Activated CD4-positive, alpha-beta T cell treated with anti-CD3 and anti-CD28 coated beads, Interleukin-2, amount 10 ng/mL, durations not matched to agents 24 days and 14 days (primary cell): ENCODE measurements at places on chromosomes 2 and 18. TPM values are rescaled to one million over a fixed set of nuclear protein-coding genes. Genes with fewer than 3 reads are reported as not detected.

GRCh38 chr2:179140571-179140970 is 90.6 kb upstream of the CCDC141 start:
- no peak for DNase-seq

DNA sequence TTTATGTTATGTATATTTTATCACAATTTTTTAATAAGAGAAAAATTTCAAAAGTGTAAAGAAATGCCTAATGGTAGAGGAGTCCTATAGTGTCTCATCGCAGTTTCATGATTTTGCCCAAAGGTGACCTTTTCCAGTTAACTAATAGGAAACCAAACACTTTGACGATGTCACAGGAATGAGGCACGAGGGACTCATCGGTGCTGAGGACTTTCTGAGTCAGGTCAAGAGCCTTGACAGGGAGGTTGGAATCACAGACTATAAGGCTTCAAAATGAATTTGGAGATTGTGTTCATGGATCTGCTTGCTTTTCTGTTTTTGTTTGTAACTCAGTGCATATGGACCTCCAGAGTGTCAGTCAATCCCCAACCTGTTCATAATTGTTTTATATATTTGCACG is 15.1 kb upstream of the RTTN start:
- no peak for DNase-seq

- DNase-seq: no peak
Observed at GRCh38 chr2:50875561-50875960, 156.4 kb downstream of the NRXN1 start.

GRCh38 chr18:59988098-59988706 is 88.4 kb downstream of the PMAIP1 start:
- DNase-seq: peak; percentile 75

GRCh38 chr2:194003911-194004310 is 1653.1 kb upstream of the SLC39A10 start:
- DNase-seq: no peak

- no peak for DNase-seq
Observed at GRCh38 chr2:176581557-176582165, 312.4 kb downstream of the MTX2 start.

- no peak for DNase-seq
Observed at GRCh38 chr2:109563288-109563687, 50.5 kb downstream of the SEPTIN10 start.

GRCh38 chr2:197442857-197443256 is 8.0 kb upstream of the SF3B1 start:
- DNase-seq: no peak

- no peak for DNase-seq
Observed at GRCh38 chr2:131493199-131493968, 1.2 kb upstream of the MZT2A start.

Gene COPS9
- 132 and 135 TPM in 2 replicates for total RNA-seq

DNA sequence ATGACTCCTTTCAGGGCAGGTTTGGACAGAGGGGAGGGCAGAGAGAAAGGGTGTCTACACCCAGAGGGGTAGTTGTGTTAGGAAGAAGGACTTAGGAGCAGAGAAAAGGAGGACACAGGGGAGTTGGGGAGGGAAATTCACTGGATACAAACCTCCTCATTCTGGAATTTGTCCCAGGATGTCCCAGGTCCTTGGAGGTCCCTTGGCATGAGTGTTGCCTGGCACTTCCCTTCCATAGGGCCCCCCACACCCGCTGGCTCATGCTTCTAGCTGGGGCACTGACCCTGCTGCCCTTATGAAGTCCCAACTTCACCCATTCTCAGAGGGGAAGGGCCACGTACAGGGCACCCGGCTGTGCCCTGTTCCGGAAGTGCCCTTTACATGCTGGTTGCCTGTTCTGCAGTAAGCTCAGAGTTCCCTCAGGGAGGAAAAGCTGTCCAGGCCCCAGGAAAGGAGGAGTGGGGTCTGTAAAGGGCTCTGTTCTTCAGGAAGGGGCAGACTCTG is 93.6 kb upstream of the SMAD2 start:
- no peak for DNase-seq

- DNase-seq: no peak
Observed at GRCh38 chr2:147033044-147033443, 811.8 kb upstream of the ACVR2A start.

DNA sequence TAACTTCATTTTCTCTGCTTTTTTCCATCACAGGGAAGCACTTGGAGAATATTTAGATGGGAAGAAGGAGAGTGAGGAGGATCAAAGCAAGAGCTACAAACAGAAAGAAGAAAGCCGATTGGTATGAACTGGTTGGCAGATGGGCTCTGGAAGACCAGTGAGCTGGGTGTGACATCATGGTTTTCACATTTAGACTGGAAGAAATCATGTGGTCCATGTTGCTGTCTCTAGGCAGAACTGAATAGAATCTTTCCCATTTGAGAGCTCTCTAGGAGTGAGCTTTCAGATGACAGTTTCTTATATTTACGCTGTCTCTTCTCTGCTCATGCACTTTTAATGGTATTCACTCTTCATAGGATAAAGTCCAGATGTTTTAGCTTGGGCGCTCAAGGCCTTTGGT is 12.6 kb downstream of the DRC1 start:
- no peak for DNase-seq

Gene SULT1C3
- total RNA-seq: not detected in 2 replicates

DNA sequence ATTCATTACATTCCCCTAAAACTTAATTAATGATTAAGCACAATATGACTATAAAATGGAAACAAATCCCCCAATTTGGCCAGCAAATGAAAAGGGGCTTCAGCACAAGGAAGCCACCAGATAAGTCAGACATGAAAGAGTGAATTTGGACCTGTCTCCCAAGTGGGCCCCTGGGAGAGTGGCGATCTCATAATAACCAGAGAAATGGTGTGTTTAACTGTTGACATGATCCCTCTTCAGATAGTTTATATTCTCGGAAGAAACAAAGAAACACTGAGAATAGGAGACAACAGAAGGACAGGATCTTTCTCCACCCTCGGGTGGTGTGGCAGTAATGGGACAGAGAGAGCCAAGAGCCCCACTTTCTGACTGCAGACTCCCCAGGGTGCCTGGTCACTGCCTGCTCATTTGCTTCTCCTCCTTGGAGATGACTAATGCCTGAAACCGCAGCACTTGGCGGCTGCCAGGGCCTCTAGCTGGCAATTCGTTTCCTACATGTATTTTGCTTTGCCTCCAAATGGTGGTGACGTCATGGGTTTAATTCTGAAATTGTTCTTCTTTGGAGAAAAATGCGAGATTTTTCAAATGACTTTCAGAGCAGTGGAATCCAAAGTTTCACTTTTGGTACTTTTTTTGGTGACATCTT is 46.4 kb upstream of the SPP2 start:
- peak; percentile 56 for DNase-seq

Gene GPR39
- total RNA-seq: not detected in 2 replicates

Gene TMEM200C
- total RNA-seq: not detected in 2 replicates

- DNase-seq: no peak
Observed at GRCh38 chr2:40200366-40200915, 251.4 kb downstream of the SLC8A1 start.

DNA sequence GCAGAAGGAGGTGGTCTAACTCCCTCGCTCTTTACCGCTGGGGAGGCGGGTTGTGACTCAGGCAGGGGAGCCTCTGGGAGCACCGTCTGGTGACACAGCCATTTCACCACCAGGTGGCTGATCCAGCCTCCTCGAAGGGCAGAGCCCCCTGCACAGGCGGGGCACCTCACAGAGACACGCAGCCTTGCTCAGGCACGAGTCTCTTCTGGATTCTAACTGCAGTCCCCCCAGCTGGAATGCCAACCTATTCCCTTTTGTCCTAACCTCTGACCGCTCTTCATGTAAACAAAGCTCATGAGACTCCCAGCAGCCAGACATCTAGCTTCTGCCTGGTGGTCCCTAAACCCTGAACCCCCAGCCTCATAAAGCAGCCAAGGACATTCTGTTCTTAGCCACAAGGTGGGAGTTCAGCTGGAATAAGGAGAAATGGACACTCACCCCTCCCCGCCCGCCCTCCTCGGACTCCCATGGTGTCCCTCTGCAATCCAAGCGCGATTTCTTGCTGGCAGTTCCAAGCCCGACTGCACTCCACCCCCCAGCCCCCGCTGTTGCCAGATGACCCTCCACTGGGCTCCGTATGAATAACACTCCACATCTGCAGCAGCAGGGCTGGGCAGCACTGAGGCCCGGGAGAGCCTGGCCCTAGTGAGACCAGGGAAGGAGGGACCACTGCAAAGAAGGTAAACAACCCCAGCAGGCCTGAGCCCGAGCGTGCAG is 84.3 kb downstream of the TNS1 start:
- no peak for DNase-seq

Gene TMEM182
- total RNA-seq: 3.9 and 4.0 TPM in 2 replicates

Gene DSG1
- not detected in 2 replicates for total RNA-seq

Gene PDE11A
- not detected in 2 replicates for total RNA-seq

Gene SERPINB2
- not detected in 2 replicates for total RNA-seq

Gene NMUR1
- 0.09 TPM in 1 of 2 replicates, not detected in the other for total RNA-seq

DNA sequence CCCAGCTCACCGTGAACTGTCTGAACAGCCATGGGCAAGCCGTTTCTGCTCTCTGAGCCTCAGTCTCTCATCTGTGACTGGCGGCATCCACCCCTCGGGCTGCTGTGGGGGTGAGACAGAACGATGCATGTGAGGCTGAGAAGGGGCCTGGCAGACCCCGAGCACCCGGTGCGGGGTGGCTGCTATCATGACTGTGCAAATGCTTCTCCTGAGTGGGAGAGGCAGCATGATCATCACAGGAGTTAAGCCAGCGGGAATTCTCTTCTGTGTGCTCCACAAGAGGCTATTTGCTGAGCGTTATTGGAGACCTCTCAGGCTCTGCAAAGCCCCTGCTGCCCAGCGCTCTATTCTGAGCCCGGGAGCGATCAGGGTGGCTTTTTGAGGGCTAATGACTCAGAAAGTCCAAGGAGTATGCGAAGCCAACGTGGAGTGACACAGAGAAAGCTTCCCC is 45.8 kb upstream of the ID2 start:
- no peak for DNase-seq

DNA sequence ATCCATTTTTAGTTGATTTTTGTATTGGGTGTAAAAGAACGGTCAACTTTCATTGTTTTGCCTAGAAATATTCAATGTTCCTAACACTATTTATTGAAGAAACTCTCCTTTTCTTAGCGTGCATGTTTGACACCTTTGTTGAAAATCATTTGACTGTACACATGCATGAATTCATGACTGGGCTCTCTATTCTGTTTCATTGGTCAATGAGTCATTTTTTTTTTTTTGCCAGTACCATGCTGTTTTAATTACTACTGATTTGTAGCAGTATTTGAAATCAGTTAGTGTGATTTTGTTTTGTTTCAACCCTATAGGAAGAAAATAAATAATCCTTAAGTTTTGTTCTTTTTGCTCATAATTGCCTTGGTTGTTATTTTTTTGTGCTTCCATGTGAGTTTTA is 828.7 kb downstream of the SUCLG1 start:
- DNase-seq: no peak

Gene GLI2
- total RNA-seq: 0.09 and 0.14 TPM in 2 replicates

DNA sequence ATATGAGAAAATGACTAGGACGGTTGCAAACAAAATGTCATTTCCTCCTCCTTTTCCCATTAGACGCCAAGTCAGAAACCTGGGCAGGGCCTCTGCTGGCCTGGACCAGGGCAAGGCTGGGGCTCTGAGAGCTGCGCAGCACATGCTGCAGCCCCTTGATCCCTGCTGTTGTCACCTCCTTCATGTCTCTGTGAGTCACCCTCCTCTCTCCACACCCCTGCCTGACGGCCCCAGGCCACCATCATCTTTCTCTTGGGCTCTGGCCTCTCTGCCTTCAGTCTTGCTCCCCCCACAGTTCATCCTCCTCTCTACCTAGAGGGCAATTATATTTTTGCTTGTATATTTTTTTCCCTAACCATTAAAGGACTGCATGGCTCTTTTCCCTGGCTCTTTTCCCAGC is 10.0 kb downstream of the FLACC1 start:
- no peak for DNase-seq

Gene LYG1
- 2.1 TPM in 2 replicates for total RNA-seq

DNA sequence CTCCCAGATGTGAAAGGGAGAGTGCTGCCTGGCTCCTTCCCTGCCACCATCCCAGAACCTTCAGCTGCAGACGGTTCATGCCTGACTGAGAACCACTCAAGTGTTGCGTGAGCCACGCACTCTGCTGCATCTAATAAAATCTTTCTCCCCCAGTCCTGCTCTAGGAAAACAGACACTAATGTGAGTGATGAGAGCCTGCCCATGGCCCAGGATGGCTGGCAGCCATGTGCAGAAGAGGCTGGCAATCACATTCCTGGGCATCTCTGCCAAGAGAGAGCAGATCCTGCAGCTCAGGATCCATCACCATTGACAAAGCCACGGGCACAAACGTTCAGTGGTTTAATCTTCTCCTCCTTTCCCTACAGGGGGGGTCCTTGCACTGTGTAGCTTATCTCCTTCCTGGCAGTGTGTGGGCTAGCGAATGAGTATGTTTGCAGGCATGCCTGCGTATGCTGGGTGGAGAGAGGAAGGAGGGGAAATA is 477.5 kb downstream of the SLC4A3 start:
- no peak for DNase-seq

Gene SEMA4F
- total RNA-seq: 3.5 and 4.8 TPM in 2 replicates

DNA sequence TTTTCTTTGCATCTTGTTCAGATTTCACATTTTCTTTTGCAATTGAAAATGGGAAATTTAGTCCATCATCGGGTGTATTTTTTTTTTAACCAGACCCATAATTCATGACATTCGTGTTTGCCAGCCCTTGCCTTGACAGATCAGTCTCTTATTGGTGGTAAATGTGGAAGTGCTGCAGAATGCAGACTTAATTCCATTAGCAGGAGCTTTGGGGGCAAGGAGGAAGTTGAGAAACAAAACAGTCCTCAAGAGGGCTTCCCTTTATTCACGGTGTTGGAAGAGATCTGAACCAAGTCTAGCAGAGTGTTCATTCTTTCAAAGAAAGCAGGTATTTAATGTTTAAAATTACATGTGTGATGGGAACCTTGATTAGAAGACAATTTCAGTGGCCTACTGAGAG is 16.6 kb upstream of the RPE start:
- no peak for DNase-seq

Gene FNDC4
- not detected in 2 replicates for total RNA-seq

Gene PRKAG3
- total RNA-seq: not detected in 2 replicates

Gene PDCD1
- 79.6 and 83.3 TPM in 2 replicates for total RNA-seq

Gene LOXHD1
- not detected in 2 replicates for total RNA-seq

Gene STARD6
- total RNA-seq: not detected in 2 replicates

DNA sequence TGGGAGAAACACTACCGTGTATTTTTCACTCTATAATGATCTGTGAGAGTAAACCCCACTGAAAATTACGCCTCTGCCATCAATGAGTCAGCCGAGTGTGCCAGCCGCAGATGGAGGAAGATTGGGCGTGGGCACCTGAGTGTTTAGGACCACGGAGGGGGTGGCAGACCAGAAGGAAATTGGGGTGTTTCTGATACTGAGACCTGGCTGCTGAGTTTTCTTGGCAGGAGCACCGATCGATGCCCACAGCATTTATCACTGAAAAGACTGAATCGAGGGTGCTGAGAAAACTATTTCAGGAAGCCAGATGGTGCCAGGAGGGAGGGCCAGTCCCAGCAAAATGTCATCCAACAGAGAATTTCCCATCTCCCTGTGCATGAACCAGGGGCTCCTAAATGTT is 91.9 kb upstream of the TPO start:
- no peak for DNase-seq

DNA sequence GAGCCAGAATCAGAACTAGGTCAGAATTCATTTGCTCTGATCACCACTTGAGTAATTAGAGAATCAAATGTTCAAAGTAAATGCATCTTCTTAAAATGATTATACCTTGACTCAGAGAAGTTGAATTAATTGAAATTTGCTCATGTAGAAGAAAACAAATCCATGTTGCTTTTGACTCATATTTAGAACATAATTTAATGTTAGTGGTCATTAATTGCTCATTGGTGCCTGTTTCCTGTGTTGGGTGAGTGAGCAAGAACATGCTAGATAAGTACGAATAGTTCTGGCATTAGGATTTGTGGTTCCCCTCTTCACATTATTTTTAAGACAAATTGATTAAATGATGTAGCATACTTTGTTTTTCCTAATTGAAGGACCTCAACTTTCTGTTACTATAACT is 19.0 kb downstream of the ACVR2A start:
- no peak for DNase-seq

Gene SLC9A4
- total RNA-seq: 0.07 and 0.12 TPM in 2 replicates
